ENCODE measurements at places on chromosomes 1 and 21.

- DNase-seq, result no peak
Measured at GRCh38 chr1:12099610-12100009, 36.5 kb downstream of the TNFRSF8 start.

GRCh38 chr1:76425201-76426145 lies 350.9 kb downstream of the ST6GALNAC3 start:
- no peak for DNase-seq

- DNase-seq, result no peak
Measured at GRCh38 chr1:199226163-199226562, 587.3 kb downstream of the PTPRC start.

GRCh38 chr1:209454340-209454994 lies 129.0 kb upstream of the CAMK1G start:
- no peak for DNase-seq

DNA sequence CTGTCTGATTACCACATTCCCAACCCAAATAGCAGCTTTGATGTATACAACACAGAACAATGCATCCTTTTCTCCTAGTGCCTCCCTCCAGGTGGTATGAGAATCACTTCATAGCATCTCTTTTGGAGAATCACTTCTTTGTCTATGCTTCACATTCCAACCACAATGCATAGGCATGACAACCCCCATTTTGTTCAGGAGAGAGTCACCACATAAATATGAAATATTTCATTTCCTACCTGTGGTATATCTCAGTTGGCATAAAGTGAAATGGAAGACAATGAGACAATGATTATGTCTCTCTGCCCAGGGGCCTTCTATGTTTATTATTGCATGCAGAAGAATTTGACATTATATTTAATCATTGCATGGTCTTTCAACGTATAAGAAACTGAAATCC lies 112.2 kb downstream of the BRINP2 start:
- DNase-seq, result no peak

DNA sequence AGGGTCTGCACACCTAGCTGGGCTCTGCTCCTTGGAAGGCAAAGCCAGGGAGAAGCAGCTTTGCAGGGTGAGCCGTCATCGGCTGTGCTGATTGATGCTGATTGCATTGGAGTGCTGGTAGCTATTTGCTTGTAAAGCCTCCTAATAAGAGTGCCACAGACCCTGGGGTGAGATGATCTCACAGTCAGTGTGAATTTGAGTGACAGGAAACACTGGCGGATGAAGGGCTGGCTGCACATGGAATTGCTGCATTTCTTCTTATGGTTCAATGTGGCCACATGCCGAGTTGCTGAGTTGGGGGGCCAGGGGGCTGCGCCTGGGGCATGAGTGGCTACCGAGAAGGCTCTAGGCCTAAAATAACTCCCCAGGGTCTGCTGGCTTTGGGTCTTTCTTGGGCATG lies 138.2 kb upstream of the CACNA1E start:
- DNase-seq, result no peak
